ENCODE measurements at places on chromosomes 5 and 9.

GRCh38 chr5:92215116-92215515 is 832.0 kb upstream of the ARRDC3 start:
- DNase-seq = no peak

GRCh38 chr9:112332214-112332613 is 1.2 kb downstream of the PTBP3 start:
- no peak for DNase-seq

DNA sequence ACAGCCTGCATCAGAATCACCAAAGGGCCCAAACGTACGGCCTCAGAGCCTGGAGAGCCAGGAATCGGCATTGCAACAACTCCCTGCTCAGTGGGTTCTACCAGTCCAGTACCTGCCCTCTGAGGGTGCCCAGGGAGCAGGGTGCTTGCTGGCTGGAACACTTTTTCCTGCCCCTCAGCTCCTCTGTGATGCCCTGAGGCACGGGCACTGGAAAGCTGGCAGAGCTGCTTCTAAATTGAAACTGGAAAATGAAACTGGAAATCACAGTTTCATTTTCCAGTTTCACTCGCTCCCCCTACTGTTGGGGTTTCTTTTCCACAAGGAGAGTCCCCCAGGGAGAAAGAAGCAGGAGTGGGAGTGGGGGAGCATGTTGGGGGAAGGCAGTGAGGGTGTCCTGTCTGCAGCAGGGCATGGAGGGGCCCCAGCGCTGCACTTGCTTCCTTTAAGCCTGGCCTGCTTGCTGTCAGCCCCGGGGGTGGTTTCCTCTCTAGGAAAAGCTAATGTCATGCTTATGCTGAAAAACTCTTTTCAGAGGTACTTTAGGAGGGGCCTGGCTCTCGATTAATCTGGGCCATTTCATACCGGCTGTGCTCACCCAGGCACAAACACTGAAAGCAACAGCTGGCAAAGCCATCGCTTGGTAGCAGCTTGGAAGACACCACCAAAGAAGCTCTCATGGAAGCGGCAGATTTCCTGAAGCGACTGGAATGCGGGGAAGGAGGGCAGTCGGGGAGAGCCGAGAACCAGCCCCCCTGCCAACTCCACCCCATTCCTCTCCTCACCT is 26.2 kb downstream of the IRF1 start:
- no peak for DNase-seq

DNA sequence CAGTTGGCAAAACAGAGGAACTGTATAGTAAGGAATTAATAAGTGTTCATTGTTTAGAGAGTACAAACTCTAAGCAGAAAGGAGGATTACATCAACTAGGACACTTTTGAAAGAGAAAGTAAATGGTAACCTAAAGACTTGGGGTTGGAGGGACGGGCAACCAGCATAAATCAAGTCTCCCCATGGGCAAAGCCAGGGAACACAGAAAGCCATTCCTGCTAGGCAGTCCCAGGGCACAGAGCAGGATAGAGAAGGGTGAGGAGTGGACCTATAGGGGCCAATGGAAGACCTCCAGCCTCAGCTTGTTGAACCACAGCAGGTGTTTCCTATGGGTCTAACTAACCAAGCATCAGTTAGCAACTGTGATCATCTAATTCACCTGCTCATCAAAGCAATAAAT is 9.2 kb upstream of the ERAP1 start:
- no peak for DNase-seq

All from coronary artery (tissue), 2 donors.